ENCODE measurements at places on chromosomes 13 and 19.

DNA sequence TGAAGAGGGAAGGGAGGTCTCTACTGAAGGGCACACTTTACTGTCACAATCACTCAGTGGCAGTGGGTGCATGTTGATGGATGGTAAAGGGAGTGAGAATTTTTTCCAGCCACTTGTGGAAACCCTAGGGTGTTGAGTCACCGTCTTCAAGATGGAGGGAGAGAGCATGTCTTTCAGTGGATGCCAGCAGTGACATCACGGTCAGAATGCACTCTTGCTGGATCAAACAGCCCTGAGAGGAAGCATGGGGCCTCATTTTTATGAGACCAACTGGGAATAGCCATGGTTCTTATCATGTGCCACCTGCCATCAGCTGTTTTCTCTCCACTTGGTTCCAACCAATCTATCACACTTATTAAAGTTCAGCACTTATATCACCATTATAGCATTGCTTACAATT, 182.5 kb downstream of the KCNRG start:
- DNase-seq, result no peak

- DNase-seq, result no peak
Observed at GRCh38 chr13:32903720-32904119, 112.5 kb upstream of the KL start.

- no peak for DNase-seq
Observed at GRCh38 chr13:72151241-72151640, 284.2 kb upstream of the DACH1 start.

DNA sequence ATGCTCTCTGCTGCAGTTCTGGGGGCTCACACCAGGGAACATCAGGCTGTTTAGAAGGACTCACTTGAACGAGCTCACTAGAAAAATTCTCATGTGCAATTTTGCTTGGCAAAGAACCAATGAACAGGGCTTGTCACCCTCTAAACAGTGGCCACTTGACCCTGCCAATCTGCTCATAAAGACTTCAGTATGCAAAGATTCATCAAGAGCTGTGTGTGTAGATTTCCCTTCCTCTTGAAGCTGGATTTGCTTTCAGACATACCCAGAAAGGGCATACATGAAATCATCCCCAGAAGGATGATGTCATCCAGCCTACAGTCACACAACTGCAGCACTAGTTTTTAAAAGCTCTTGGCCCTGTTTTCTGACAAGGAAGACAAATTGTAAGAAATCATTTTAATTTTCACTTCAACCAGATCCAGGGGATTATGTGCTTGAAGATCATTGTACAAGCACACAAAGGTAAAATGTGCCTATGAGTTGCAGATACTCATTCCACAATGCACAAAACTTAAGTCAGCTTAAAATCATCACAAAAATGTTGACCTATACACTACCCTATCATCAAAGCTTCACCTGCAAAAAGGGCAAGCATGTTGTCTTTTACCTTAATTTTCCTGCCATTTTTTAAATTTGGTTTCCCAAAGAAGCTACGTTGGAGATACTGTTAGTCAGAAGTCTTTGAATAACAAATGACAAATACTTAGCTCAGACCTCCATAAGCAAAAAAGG, 5.2 kb upstream of the STK24 start:
- no peak for DNase-seq

- DNase-seq, result no peak
Observed at GRCh38 chr13:79512950-79513349, 32.0 kb downstream of the NDFIP2 start.

DNA sequence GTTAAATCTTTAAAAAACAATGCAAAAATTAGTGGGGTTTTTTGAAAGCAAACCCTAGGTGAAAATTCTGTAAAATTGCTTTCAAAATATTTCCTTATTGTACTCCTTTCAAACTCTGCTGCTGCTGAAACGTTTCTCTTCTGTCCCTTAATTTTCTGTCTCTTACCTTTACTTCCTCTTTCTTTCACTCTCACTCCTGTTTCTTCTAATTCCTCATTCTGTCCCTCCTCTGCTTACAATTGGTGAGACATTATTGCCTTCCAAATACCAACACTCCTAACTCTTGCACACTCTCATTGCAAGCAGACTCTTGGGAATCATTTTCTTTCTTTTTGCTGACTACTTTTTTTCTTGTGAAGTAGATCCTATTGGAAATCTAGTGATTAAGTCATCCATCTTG, 685.6 kb upstream of the SLITRK1 start:
- no peak for DNase-seq

DNA sequence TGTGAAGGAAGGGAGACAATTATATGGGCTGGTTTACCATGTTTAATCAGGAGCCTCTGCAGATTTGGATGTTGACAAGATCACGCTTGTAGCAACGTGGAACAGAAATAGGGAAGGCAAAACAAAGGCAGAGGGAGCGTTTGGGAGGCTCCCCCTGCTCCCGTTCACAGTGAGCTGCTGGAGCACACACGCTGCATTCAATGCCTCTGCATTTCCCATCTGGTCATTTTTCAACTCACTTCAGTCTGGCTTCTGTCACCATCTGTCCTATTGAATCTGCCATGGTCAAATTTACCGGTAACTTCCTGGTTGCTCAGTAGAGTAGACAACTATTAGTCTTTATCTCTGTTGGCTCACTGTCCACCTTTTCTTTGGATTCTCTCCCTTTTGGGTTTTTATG, 91.0 kb downstream of the NHLRC3 start:
- no peak for DNase-seq

DNA sequence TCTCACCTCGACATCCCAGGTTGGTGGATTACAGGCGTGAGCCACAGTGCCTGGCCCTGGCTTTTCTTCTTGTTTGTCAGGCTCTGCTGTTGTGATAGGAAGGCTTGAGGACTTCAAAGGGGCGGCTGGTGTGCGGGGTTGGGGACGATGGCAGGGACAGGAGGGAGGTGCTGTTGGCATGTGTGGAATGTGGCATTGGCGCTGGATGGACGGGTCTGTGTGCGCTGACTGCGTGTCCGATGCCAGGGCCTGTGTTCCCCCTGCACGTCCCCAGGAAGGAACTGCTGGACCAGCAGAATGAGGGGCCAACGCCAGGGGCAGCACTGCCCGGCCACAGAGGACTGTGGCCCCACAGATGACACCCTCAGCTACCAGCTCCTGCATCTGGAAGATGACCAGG, 12.7 kb upstream of the PTBP1 start:
- DNase-seq, result no peak

DNA sequence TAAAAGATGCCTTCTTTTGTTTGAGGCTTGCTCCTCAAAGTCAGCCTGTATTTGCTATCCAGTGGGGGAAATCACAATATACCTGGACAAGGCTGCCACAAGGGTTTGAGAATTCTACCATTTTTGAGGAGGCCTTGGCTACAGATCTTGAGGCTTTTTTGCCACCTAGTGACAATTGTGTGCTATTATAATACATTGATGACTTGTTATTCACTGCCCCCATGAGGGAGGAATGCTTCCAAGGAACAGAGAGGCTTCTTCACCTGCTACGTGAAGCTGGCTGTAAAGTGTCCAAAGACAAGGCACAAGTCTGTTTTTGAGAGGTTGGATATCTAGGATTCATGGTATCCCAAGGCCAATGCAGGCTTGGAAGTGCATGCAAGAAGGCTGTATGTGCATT, 72.5 kb downstream of the ZNF708 start:
- no peak for DNase-seq

GRCh38 chr13:99288089-99288488, 19.1 kb downstream of the GPR183 start:
- no peak for DNase-seq

DNA sequence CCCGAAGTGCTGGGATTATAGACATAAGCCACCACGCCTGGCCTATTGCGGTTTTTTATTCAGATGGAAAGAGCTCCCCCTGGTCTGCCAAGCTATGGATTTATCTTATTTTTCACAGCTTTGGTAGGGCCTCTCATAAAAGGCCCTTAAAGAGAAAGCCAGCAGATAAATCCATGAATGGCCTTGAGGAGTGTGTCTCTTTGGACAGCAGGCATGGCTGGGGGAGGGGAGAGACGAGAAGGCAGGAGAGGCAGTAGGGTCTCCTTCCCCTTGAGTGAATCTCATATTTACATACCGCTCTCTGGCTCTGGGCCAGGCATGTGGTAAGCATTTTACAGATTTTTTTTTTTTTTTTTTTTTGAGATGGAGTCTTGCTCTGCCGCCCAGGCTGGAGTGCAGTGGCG, 25.2 kb downstream of the MARK4 start:
- DNase-seq, result no peak

DNA sequence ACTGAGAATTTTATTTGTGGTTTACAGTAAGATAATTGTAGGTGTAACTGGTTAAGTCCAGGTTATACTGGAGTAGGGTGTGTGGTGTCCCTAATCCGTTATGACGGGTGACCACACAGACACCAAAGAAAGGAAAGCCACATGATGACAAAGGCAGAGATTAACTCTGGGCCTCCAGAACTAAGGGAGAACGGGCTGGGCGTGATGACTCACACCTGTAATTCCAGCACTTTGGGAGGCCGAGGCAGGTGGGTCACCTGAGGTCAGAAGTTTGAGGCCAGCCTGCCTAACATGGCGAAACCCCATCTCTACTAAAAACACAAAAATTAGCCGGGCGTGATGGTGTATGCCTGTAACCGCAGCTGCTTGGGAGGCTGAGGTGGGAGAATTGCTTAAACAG, 10.2 kb upstream of the FUT2 start:
- DNase-seq, result no peak

DNA sequence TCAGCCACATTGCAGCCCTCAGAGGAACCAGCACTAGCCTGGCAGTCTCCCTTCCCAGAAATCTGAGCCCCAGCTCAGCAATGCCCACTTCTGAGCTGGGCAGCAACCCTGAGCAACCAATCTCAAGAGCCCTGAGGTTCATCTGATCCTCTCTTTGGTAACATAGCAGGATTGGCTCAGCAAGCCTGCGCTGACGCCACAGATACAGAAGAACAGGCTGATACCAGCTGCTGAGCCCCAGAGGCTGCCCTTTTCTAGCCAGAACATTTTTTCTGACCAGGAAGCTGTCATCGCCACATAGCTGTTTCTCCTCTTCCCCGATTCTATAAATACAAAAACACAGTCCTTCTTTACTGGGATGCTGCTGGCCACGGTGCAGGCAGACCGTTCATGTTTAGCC, 59.8 kb downstream of the TRPM4 start:
- DNase-seq, result no peak

GRCh38 chr13:95902741-95903140, 150.5 kb downstream of the UGGT2 start:
- no peak for DNase-seq

DNA sequence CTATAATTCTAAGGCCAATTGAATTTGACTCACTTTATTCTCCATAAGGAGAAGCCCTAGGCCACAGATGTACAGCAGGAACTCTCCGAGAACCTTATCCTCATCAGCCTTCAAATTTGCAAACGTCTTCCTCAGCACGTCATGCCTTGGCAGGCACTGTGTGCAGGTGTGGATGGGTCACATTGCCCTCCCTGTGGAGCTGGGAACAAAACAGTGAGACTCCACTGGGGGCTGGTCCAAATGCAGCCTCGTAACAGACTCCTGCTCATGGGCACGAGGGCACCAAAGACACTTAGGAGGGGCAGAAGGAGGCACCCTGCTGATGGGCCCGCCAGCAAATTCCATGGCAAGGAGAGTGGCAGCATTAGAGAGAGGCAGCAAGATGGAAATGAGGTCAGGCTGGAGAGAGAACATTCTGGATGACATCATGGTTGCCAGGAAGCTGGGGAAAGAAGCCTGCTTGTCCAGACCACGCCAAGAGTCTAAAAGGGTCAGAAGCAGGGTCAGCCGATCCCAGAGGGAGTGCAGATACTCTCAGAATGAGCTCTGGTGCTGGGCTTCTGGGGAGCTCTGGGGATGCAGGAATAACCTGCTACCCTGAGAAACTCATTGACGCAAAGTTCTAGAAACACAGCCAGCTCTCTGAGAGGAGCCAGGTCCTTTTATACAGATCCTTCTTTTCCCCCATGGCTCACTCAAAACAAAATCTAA, 242.2 kb downstream of the B3GLCT start:
- no peak for DNase-seq

- no peak for DNase-seq
Observed at GRCh38 chr19:14632286-14632685, 42.4 kb downstream of the ADGRE3 start.

GRCh38 chr13:27339299-27339698, 68.7 kb downstream of the RASL11A start:
- no peak for DNase-seq

DNA sequence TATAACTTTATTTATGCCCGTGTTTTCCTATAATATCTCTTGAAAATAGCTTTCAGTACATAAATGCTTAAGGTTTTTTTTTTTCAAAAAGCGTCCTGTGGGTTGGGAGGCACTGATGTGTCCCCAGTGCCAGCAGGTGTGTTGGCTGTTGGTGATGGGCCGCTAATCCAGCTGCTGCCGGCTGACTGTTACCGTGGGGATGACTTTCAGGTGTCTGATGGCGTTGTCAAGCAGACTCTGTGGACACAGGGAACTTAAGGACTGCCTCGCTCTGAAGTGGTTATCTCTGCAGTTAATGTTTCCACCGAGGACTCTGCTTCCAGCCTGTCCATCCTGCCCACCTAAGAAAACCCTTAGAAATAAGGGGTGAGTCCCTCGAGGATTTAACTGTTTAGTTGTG, 94.5 kb downstream of the ANKRD10 start:
- no peak for DNase-seq

DNA sequence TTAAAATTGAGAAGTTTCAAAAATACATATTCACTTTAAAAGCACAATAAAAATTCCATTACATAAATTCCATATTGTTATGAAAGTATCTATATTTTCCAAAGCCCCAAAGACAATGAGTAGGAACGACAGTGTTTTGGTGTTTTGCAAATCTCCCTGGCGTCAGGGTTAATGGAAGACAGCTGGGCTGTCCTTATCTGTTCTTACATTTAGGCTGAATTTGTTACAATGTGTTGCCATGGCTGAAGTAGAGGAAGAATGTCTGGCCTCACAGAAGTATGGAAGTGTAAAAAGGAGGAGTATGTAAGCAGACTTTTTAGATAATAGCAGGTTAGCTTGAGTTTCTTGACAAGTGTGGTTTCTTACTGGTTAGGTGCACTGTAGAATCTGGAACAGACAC, 124.4 kb upstream of the SPATA13 start:
- DNase-seq, result no peak

DNA sequence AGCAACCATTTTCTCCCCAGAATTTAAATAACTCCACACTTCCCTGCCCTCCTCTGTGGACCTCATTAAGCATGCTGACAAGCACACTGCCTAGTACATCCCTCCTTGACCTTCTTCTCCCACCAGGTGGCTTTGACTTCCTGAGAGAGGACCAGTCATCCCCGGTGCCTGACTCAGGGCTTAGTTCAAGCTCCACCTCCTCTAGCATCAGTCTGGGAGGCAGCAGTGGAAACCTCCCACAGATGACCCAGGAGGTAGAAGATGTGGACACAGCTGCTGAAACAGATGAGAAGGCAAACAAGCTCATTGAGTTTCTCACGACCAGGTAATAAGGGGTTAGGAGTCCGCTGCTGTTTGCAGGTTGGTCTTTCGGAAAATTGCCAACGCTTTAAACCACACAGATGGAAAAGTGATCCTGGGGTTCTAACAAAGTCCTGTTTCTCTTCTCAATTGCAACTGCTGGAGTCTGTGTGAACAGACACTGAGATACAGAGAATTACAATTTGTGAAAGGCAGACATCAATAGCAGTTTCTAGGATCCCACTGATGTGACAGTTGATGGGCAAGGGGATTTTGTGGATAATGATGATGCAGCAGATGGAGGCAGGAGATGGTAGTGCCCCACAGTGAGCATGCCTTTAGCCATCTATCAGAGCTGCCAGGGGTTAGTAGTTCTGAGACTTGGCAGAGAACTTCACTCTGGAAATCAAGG, 86.7 kb downstream of the ZAR1L start:
- no peak for DNase-seq

GRCh38 chr19:49579947-49580263, 451 bp downstream of the NOSIP start:
- DNase-seq, result no peak

- DNase-seq, result no peak
Observed at GRCh38 chr13:21365574-21365973, 93.5 kb downstream of the ZDHHC20 start.
